Natural killer cell (primary cell): ENCODE measurements at places on chromosomes 5 and 9.

DNA sequence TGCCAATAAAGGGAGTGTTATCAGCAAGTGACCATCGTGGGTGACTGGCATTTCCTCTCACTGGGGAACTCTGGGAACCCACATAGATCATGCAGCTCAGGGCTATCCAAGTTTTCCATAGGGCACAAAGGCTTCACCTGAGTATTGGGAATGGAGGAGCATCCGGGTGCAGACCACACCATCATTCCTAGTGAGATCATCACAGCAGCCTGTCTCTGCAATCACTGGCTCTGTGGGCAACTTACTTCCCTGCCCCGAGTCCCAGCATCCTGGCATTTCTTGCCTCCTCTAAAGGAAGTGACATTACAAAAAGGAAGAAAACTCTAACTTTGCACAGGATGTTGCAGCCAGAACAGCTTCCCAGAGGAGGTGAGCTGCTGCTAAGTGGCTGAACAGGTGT, 80.6 kb upstream of the SHB start:
- DNase-seq = no peak

DNA sequence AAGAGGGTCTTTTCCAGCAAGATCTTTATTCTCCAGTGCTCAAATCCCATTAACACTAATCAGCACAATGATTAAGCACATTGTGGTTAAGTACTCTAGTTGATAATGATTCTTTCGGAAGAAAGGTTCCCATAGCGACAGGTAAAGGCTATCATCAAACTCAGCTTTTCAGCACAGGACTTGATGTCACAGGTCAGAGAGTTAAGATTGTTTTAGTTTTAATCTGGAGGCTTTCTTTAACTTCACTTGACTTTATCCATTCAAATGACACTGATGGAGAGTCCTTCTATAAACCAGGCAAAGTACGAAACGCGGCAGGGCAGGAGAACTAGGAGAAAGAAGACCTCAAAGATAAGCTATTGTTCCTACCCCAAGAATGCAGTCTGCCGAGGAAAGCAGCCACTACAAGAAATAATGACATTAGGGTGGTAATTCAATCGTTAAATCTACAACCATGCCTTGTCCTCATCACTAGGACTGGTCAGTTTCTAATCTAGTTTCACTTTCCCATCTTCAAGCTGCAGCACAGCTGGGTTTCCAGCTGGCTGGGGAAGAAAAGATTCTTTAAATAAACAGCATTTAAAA, 4.6 kb downstream of the NRG2 start:
- no peak for DNase-seq

DNA sequence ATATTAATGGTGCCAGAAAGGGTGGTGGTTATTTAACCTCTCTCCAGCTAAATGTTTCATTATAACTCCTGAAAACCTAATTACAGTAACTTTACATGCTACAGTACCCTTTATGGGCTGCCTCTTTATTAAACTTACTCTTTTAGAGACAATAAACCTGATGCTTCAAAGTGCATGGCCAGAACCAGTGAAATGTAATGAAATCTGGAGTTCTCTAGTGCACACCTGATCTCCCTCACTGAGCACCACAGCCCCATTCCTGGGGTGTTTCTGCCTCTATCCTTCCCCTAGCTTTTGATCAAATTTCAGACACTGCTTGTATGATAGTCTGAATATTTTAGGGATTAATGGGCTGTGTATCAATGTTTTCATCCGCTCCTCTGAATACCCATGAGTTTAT, 306.5 kb upstream of the WWC1 start:
- no peak for DNase-seq

DNA sequence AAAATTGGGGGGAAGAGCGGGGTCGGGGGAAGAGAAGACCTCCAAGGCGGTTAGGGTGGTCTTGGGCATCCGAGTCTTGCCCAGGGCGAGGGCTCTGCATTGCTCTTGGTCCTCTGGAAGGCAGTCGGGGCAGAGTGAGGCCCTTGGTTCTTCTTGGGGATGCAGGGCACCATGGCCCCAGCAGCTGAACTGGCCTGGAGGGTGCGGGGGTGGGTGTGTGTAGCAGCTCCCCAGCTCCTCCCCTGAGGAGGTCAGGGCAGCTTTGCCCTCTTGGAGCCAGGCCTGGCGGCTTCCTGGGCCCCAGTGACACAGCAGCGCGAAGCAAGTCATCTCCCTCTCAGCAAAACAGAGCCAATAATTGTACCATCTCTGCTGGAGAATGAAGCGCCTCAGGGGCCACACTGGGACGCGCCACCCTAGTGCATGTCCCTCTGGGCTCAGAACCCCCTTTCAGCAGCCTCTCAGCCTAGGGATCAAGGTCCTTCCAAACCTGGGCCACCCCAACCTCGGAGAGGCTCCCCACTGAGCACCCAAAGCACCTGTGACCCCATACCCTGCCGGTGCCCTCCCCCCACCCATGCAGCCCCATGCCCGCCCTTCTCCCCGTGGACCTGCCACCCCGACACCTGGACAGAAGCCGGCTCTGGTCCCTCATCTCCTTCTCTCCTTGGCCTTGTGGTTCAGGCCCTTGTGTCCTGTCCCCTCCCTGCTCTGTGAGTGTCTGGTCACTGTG, 10.4 kb upstream of the RXRA start:
- no peak for DNase-seq

DNA sequence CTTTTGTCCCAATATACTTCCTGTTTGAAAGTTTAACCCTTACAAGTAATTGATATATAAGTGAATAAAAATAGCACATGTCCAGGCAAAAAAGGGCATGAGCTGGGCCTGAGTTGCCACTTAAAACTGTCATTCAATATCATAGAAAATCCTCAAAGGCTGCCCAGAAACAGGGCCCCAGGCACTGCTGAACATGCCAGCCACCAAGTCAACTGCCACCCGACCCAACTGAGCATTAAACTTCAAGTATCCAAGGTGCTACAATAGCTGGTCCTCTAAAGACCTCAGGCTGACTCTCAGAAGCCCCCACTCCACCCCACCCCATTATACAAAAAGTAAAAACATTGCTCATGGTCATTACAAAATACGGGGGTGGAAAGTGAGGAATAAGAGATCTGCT, 83.7 kb downstream of the CEMIP2 start:
- no peak for DNase-seq

DNA sequence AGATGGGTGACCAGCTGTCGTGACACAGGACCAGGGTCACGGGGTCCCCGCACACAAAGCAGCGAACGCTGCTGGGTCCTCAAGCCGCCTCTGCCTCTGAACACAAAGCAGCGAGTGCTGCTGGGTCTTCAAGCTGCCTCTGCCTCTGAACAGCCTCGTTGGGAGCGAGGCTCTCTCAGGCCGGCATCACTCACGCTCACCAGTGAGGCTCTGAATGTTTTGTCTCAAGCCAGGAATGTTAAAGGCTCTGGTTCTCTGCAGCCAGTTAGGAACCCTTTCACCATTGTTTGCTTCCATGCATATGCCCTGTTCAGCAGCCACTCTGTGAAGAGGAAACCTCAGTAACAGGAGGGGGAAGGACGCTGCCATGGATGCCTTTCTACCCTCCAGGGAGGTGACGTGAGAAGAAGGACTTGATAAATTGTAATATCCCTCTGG, 82.7 kb upstream of the TAF11L2 start:
- DNase-seq = no peak

DNA sequence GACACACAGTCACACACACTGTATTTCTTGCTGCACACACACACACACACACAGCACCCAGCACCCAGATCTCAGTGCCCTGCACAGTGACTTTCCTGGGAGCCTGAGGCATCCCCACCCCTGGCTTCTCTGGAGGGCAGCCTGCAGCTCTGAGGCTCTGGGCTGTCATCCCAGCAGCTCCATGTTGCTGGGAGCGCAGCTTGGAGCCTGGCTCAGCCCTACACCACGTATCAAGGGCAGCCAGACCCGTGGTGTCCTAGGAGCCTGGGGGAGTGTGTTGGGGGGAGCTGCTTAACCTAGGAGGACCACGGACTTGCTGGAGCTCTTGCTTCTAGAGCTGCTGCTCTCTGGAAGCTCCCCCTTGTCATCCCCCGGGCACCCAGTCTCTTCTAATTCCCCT, 5.2 kb downstream of the IER5L start:
- no peak for DNase-seq

DNA sequence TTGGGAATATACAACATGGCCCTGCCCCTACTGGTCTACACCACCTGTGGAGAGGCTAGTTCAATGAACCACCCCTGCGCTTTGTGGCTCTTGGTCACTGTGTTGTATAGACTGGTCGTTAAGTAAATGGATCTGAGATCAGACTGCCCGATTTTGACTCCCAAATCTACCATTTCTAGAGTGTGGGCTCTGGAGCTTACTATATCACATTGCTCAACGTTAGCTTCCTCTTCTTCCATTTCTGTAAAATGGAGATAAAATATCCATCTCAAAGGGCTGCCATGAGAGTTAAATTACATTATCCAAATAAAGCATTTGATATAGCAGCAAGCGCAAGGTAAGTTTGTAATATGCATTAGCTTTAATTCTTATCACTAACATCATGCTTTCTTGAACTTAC, 52.7 kb upstream of the IFNK start:
- no peak for DNase-seq

- no peak for DNase-seq
Observed at GRCh38 chr9:133387680-133388079, 11.5 kb downstream of the STKLD1 start.

DNA sequence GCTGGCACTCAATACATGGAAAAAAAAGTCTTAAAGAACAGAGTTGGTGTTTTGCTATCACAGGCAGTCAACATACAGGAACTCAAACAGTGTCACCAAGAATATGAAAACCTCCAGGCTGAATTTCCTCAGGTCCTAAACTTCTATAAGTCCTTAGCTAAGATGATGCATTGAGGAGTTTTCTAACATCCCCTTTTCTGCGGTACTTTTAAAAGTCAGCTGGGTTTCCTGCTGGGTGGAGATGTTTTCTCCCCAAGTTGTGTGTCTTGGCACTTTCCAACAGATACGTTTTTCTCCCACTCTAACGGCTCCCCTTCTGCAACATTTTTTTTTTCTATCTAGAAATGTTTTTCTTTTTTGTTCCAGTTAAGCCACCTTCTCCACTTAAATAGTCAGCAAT, 244.8 kb upstream of the HAPLN1 start:
- DNase-seq = no peak

- no peak for DNase-seq
Observed at GRCh38 chr5:8383616-8384015, 514.7 kb downstream of the MTRR start.

GRCh38 chr5:67673180-67673579, 476.6 kb upstream of the CD180 start:
- DNase-seq = no peak

DNA sequence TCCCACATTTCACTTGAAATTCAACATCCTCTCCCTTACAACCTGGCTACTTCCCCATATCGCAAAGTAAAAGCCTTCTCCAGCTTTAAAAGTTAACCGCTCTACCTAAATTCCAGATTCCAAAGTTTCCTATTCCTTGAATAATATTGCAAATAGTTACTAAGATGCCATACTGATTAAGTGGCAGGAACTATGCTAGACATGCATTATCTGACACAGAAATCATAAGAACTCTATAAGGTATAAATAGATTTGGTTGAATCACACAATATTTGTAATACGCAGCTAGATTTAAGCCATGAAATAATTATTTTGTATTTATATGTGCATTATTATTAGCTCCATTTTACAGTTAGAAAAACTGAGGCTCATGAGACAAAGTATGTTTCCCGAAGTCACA, 92.8 kb downstream of the NFIB start:
- no peak for DNase-seq

DNA sequence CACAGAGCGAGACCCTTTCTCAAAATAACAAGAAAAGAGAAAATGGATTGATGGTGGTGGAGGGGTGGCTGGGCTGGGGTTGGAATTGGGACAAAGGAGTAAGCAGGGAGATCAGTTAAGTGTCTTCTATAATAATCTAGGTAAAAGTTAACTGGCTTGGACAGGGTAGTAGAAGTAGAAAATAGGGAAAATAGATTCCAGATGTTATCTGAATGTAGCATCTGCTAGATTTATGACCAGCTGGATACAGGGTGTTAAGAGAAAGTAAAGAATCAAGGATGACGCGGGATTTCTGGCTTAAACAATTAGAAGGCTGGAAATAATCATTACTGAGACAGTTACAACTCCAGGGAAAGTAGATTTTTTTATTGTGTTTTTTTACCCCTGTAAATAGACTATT, 13.0 kb downstream of the PPP6C start:
- no peak for DNase-seq

DNA sequence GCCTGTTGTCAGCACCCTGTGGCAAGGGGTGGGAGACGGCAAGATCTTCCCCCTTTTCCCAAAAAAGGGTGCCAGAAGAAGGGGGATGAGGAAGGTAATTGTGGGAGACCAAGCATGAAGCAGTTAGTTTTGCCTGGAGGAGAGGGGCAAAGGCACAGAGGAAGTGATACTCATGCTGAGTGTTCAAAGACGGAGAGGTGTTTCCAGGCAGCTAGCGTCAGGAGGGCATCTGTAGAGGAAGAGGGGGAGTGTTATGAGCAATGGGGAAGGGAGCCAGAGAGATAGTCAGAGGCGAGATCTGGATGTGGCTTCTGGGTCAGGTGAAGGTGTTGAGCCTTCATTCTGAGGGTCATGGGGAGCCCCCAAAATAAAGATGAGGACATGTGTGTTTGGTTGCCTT, 26.9 kb upstream of the ADAM19 start:
- peak; percentile 45 for DNase-seq

- DNase-seq = no peak
Observed at GRCh38 chr5:39500551-39501175, 75.9 kb upstream of the DAB2 start.

GRCh38 chr5:76177978-76178377, 94.8 kb downstream of the SV2C start:
- DNase-seq = no peak

- DNase-seq = peak; percentile 5
Observed at GRCh38 chr5:79193643-79194042, 42.3 kb upstream of the JMY start.

- DNase-seq = peak; percentile 74
Observed at GRCh38 chr9:89576404-89576839, 28.4 kb upstream of the GADD45G start.

DNA sequence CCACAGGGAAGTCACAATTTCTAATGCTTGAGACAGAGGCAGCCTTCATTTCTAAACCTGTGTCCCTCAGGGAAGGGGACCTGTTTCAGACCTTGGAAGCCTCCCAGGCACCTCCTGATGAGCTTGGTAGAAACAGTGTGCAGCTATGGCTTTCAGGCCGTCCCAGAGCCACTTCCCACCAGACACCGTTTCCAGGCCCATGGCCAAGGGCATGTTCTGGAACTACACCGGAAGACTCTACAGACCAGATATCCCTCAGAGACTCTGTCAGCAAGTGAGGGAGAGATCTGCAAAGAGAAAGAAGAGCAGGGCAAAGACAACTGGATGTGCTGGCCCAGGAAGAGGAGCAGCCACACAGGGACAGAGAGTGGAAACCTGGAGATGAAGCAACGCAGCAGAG, 82.2 kb upstream of the HSPA9 start:
- DNase-seq = no peak

- DNase-seq = no peak
Observed at GRCh38 chr5:121350181-121350930, 501.3 kb upstream of the FTMT start.

GRCh38 chr5:35754481-35754880, 102.2 kb upstream of the IL7R start:
- no peak for DNase-seq

- no peak for DNase-seq
Observed at GRCh38 chr5:122921826-122922225, 76.4 kb downstream of the SNX24 start.
